ENCODE measurements at places on chromosomes 5 and 9.
A peak's percentile ranks its signal among the peaks of the same experiment; 100 is the strongest.

DNA sequence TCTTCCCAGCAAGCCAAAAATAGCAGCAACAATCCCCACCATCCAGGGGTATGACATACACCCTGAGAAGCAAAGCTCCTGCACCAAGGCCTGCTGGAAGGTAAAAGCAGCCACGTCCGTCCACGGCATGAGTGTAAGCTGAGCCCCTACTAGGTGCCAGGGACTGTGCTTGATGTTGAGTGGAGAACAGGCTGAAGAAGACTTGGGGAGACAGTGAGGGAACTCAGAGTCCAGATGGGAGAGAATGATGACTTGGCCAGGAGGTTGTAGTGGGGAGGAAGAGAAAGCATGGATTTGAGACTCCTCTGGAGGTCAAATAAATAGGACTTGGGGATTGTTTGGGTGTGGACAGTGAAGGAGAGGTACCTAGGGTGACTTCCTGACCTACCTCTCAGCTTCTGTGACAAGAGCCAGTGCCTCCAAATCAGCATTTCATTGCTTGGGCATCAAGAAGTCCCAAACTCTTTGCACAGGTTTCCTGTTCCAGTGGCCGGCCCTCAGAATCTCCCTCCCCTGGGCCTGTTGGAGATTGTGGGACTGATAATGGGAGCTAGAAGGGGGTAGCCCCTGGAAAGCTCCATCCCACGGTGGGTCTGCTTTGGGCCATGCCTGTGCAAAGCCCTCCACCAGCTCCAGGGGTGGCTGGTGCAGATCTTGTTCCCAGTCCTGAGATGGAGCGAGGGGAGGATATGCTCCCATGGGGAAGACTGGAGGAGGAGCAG is 58.3 kb upstream of the ADAMTS2 start:
- DNase-seq = no peak

DNA sequence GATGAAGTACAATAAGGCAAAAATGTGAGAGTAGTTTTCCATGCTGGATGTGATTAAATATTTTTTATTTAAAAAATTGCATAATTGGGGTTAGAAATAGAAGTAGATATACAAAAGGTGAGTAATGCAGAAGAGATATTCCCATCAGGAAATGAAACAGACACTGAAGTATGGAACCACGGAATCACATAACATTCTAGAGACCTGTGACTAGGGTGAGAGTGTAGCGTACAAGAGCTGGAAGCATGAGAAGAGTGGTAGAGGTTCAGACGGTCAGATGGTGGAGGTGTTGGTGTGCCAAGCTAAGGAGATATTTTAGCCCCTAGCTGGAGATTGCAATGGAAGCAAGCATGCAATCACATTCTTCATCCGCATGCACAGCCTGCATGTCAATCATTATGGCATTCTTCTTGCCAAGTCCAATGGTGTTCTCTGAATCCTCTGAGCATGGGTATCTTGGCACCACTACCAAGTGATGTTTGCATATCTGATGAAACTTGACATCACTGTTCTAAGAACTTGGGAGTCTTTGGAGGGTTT is 587.8 kb downstream of the PSAT1 start:
- DNase-seq = no peak

GRCh38 chr5:90297045-90297764 is 112.4 kb downstream of the CETN3 start:
- DNase-seq = no peak

DNA sequence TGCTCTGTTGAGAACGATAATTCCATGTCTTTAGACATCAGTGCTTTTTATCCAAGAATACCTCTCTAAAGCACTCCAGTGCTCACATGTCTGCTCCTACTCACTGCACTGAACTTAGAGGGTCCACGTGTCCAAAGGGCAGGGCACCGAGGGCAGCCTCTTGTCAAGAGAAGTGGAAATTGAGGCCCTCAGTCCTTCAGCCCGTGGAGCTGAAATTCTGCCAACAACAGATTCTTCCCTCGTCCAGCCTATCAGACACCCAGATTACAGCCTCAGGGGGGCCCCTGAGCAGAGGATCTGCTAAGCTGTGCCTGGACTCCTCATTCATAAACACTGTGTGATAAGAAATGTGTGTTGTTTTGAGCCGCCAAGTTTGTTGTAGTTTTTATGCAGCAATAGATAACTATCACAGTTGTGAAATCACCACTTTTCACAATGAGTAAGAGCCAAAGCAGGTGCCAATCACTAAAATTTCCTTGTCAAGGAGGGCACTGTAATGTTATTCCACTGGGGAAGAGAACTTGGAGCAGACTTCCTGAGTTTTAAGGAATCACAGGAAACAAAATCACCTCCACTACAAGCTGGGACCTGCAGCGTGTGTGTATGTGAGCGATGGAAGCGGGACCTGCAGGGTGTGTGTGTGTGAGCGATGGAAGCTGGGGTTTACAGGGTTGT is 58.8 kb upstream of the IGFBPL1 start:
- DNase-seq = peak; percentile 3

Measured in HTR-8/SVneo (cell line).